Stimulated activated CD8-positive, alpha-beta memory T cell treated with anti-CD3 and anti-CD28 coated beads, Interleukin-15, amount 100 ng/mL, for 24 hours (primary cell): ENCODE measurements at places on chromosomes 12 and 14.

GRCh38 chr14:79586416-79586815 lies 624.9 kb downstream of the DIO2 start:
- DNase-seq = no peak

DNA sequence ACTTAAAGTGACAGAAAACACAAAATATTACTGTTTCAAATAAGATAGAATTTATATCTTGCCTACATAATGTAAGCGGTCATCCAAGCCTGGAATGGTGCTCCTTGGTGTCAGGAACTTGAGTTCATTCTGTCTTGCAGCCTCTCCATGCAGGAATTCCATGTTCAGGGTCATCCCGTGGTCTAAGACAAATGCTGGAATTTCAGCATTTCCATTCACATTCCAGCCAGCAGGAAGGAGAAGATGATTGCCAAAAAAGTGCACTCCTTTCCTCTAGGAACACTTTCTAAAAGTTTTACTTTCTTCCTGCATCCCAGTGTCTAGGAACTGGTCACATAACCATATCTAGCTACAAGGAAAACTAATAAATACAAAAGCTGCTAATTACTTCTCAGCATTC lies 106.3 kb downstream of the PTPRO start:
- no peak for DNase-seq

GRCh38 chr12:104764225-104765091 lies 193.6 kb downstream of the SLC41A2 start:
- DNase-seq = no peak

- DNase-seq = no peak
Measured at GRCh38 chr12:104886418-104887401, 71.4 kb downstream of the SLC41A2 start.

GRCh38 chr12:62776997-62777396 lies 158.0 kb downstream of the PPM1H start:
- no peak for DNase-seq

- no peak for DNase-seq
Measured at GRCh38 chr12:2633825-2634200, 161.0 kb upstream of the FKBP4 start.

- DNase-seq = no peak
Measured at GRCh38 chr14:92549105-92549858, 35.7 kb downstream of the RIN3 start.

DNA sequence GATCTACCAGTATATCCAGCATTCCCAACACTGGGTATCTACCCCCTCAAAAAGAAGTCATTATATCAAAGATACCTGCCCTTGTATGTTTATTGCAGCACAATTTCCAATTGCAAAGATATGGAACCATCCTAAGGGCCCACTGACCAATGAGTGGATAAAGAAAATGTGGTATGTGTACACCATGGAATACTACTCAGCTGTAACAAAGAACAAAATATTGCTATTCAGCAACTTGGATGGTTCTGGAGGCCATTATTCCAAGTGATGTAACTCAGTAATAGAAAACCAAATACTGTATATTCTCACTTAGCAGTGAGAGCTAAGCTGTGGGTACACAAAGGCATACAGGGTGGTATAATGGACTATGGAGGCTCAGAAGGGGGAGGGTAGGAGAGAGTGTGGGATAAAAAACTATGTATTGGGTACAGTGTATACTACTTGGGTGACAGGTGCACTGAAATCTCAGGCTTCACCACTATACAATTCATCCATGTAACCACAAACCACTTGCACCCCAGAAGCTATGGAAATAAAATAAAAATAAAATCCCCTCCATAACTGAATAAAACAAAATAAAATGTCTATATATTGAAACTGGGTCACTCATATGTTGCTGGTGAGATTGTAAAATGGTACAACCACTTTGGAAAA lies 34.7 kb upstream of the STK38L start:
- DNase-seq = no peak

- DNase-seq = no peak
Measured at GRCh38 chr12:7439579-7440505, 4.1 kb downstream of the CD163L1 start.

GRCh38 chr14:21096438-21096837 lies 2.0 kb downstream of the ZNF219 start:
- no peak for DNase-seq

DNA sequence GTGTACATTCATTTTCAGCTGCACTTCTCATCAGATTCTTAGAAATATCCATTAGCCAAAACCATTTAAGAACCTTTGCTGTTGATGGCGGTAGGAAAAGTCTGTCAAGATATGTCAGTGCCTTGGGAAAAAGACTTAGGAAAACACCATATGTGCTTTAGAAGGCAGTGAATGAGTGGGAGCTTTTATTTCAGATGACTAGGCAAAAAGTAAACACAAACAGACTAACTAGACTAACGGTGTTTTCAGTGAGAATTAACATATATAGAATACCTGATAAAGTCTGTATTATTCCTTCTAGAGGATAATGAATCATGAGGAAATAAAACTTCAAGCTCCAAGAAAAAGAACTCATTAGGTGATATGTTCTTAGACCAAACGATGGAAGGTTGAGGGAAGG lies 418.9 kb downstream of the NAV3 start:
- DNase-seq = no peak

- no peak for DNase-seq
Measured at GRCh38 chr14:95515080-95515489, 1.4 kb downstream of the SYNE3 start.

DNA sequence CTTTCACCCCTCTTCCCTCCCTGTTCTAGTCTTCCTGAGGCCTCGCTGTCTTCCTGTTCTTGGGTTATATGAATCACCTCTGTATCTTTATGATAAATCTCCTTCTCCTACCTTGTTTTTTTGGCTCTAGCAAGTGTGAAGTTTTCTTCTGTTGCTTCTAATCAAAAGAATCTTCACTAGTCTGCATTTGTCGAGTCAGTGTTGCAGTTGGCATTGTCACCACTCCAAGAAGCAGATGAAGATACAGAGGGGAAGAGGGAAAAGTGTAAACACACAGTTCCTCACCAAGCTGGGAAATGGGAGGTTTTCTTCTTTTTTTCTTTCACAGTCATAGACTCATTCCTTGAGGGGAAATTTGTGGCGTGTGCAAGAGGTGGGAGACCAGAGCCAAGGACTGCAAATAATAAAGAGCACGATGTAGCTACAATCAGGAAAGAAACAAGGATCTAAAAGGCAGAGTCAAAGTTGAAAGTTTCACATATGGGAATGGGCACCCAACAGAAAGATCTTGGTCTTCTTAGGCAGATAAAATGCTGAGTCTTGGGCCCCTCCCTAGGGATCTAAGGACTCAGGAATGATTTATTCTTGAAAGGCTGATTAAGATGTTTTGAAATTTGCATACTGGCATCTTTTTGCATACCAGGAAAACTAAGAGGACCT lies 22.2 kb upstream of the PRICKLE1 start:
- no peak for DNase-seq

DNA sequence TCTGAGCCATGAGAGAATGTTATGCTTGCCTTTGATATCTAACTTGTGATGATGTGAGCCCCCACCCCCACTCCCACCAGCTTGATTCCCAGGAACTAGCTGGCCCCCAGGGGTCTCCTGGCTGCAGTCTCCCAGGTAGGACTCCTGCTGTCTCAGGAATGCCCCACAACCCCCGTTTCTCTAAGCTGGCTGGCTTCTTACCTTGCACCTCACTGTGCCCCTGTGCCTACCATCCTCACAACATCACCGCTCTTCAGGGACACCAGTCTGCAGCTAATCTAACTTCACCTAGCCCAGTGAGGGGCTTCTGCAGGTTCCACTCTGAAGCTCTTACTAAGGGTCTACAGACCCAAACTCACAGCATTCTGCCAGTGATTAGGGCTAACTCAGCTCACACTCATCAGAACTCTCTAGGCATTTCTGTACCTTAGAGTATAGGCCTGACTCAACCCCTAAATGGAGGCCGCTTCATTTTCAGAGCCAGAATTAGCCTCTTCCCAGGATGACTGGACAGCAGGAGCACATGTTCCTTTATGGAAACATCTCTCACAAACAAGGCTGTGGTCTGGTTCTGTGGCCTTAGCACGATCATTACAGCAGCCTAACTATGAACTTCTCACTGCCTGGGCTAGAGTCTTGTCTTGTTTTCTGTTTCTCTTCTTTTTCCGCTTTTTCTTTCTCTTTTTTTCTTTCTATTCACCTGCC lies 72.8 kb upstream of the IFNG-AS1 start:
- no peak for DNase-seq

GRCh38 chr14:91369628-91370445 lies 47.8 kb downstream of the CCDC88C start:
- DNase-seq = no peak

DNA sequence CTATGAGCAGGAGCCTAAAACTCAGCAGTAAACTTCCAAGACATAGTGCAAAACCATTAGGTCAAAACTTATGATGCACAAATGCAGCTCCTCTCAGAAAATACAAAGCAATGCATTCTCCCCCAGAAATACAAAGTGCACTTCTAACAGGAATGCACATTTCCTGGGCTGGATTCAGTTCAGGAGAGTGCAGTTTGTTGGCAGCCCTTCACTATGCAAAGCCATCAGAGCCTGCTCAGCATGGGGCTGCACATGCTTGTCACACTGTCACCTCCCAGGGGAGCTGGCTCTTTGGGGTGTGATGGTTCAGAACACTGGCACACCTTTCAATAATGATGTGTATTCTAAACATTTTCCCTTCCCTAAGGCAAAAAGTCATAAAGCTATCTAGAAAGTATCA lies 110.4 kb downstream of the KCNK10 start:
- DNase-seq = no peak

DNA sequence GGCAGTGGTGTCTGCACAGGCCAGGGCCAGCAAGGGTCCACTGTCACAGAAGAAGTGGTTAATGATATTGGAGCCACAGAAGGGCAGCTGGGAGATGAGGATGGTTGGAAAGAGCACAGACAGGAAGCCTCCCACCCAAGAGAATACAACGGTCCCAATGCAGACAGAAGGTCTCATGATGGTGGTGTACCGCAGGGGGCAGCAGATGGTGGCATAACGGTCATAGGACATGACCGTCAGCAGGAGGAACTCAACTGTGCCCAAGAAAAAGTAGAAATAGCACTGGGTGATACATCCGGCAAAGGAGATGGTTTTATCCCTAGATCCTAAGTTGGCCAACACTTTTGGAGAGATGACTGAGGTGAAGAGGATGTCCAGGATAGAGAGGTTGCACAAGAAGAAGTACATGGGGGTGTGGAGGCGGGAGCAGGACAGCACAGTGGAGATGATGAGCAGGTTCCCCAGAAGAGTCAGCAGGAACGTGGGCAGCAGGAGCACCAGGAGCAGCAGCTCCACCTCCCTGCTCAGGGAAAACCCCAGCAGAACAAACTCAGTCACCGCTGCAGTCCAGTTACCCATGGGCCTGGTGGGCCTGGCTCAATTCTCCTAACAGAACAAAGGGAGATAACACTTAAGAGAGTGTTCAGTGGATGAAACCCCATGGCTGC lies 9.8 kb downstream of the OR6J1 start:
- DNase-seq = no peak

DNA sequence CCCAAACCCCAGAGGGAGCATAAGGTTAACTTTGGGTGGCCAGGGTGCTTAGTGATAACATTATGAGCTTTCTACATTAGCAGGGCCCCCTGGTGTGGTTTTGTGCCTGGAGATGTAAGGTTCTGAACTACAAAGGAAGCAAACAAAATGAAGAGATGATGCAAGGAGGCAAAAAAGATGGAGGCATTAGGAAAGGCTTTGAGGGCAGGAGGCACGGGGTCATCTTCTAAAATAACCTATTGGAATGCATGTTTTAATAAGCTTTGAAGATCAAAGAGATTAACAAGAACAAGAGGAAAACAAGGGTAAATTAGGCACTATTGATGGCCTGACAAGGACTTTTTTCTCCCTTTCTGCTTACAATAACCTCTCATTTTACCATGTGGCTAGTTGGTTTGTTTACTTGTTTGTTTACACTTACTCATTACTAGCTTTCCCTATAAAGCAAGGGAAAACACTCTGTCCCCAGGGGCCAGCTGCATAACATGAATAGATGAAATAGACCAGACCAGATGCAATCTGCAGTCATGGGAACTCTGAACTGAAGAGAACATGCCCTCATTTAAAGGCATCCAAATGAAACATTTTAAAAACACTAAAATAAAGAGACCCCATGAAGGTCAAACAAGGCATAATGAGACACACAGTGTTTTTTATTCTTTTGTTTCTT lies 390.3 kb downstream of the DIO2 start:
- no peak for DNase-seq

- no peak for DNase-seq
Measured at GRCh38 chr12:113700943-113701342, 229.3 kb upstream of the LHX5 start.

- no peak for DNase-seq
Measured at GRCh38 chr12:45415393-45415817, 199.5 kb downstream of the ANO6 start.

GRCh38 chr12:11949738-11950411 lies 120.9 kb upstream of the BCL2L14 start:
- no peak for DNase-seq

- no peak for DNase-seq
Measured at GRCh38 chr12:14264316-14264715, 101.2 kb upstream of the ATF7IP start.

DNA sequence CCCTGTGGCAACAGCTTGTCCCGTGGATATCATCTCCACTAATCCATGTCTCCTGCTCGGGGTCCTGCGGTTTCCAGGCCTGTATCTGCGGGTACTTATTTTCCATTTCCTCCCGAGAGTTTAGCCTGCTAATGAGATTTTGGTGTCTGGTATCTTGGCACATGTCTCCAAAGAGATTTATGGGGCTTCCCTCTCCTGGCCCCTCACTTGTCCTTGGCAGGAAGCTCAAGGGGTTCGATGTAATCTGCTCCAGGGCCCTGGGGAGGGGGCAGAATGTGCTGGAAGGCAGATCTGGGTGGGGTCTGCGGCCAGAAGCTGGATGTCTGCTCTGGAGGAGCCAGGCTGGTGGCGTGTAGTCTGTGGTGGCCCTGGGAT lies 85.7 kb downstream of the KIF26A start:
- DNase-seq = no peak

GRCh38 chr12:97097734-97098133 lies 190.7 kb downstream of the NEDD1 start:
- DNase-seq = no peak

GRCh38 chr14:102050625-102051024 lies 36.2 kb downstream of the HSP90AA1 start:
- DNase-seq = no peak

GRCh38 chr12:124085419-124086296 lies 112.6 kb downstream of the ZNF664 start:
- DNase-seq = no peak

GRCh38 chr12:120847814-120848213 lies 56.3 kb downstream of the SPPL3 start:
- DNase-seq = no peak

DNA sequence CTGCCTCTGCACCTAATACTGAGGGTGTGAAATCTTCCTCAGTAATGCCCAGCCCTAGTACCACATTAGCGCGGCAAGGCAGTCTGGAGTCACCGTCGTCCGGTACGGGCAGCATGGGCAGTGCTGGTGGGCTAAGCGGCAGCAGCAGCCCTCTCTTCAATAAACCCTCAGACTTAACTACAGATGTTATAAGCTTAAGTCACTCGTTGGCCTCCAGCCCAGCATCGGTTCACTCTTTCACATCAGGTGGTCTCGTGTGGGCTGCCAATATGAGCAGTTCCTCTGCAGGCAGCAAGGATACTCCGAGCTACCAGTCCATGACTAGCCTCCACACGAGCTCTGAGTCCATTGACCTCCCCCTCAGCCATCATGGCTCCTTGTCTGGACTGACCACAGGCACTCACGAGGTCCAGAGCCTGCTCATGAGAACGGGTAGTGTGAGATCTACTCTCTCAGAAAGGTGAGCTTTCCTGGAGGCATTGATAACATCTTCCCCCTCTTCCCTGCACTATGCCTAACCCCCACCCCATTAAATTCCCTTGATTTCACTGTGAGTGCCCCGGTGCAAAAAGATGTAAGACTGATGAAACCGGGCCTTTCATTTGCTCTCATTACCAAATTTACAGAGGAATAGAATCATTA lies 291.4 kb downstream of the NAV3 start:
- no peak for DNase-seq
